Suppressor macrophage (primary cell): ENCODE measurements at places on chromosomes 5 and 9.

GRCh38 chr5:96220610-96221390 lies 212.2 kb downstream of the PCSK1 start:
- peak; percentile 16 for DNase-seq

GRCh38 chr9:129552064-129552463 lies 68.8 kb downstream of the C9orf50 start:
- no peak for DNase-seq

- no peak for DNase-seq
These were observed 700.5 kb upstream of the ZNF608 start for GRCh38 chr5:125446986-125447385.

GRCh38 chr5:128132499-128132898 lies 48.9 kb downstream of the SLC12A2 start:
- DNase-seq, result no peak

DNA sequence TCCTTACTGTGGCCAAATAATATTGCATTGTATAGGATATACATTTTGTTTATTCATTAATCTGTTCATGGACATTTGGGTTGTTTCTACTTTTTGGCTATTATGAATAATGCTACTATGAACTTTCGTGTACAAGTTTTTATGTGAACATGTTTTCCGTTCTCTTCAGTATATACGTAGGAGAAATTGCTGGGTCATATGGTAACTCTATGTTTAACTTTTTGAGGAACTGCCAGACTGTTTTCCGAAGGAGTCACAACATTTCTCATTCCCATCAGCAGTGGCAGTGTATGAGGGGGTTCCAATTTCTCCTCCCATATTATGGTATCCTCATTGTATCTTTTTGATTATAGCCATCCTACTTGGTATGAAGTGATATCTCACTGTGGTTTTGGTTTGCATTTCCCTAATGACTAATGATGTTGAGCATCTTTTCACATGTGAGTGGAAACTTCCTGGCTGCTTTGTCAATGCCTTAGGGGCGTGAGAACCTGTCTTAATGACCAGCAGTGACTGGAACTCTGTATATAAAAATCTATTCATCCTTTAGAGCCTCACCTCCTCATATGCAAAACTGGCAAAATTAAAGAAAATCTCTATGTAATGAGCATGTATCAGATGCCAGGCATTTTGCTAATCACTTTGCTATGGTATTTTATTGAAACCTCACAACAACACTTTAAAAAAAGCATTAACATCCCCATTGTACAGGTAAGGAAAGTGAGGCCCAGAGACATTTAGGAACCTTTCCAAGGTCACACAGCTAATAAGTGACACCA lies 47.8 kb upstream of the TGFBR1 start:
- peak; percentile 58 for DNase-seq

DNA sequence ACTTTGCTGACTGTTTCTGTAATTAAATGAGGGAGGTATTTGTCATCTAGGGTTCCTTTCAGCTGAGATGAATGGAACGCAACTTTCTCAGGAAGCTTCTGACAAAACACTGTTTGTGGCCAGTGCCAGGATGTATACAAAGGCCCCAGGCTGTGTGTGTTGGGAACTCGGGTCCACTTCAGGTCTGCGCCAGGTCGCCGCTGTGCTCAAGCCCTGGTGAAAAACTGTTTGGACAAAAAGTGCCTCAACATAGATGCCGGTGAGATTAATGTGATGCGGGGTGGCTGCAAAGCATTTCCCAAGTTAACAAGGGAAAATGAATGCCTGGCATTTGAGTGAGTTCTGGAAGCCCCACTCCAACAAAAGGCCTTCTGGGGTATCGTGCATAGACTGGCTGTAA lies 156.4 kb downstream of the GABBR2 start:
- no peak for DNase-seq

- DNase-seq, result no peak
These were observed 82.5 kb upstream of the UBTD2 start for GRCh38 chr5:172365948-172366608.

DNA sequence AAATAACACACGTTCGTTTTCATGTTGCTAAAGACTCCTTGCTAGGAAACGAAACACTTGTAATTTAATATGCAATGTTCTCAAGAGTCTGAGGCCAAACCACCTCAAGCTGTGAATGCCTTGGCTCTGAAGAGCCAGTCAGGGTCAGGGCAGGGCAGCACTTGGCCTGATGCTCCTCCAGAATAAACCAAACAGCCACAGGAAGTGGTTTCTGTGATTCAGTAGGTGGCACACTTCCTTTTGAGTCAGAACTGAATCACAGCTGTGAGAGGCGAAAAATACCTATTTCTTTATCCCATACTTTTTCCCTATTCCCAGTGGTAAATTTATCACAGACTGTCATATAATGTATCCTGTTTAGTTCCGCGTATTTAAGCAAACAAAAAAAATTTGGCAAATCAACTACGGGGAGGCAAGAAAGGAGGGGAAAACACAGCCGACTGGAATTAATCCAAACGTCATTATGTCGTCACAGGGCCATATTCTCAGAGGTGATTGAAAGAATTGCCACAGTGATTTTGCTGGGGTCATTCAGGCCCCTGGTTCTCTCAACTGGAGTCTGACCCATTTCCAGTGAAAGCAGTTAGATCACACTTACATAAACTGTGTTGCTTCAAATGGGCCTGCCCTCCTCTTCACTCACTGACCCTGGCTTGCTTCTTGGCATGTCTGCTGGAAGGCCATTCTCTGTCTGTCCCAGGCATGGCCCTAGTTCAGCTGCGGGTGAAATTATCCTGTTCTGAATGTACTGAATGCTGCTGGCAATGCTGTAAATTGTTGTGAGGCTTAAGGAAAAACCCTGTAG lies 71.2 kb downstream of the ARRDC3 start:
- peak; percentile 85 for DNase-seq

GRCh38 chr5:132411304-132412013 lies 41.9 kb downstream of the SLC22A5 start:
- DNase-seq, result peak; percentile 28

- no peak for DNase-seq
These were observed 76.2 kb upstream of the MIER3 start for GRCh38 chr5:57028161-57028560.

- peak; percentile 73 for DNase-seq
These were observed 1.1 kb downstream of the FAT2 start for GRCh38 chr5:151589878-151590570.

DNA sequence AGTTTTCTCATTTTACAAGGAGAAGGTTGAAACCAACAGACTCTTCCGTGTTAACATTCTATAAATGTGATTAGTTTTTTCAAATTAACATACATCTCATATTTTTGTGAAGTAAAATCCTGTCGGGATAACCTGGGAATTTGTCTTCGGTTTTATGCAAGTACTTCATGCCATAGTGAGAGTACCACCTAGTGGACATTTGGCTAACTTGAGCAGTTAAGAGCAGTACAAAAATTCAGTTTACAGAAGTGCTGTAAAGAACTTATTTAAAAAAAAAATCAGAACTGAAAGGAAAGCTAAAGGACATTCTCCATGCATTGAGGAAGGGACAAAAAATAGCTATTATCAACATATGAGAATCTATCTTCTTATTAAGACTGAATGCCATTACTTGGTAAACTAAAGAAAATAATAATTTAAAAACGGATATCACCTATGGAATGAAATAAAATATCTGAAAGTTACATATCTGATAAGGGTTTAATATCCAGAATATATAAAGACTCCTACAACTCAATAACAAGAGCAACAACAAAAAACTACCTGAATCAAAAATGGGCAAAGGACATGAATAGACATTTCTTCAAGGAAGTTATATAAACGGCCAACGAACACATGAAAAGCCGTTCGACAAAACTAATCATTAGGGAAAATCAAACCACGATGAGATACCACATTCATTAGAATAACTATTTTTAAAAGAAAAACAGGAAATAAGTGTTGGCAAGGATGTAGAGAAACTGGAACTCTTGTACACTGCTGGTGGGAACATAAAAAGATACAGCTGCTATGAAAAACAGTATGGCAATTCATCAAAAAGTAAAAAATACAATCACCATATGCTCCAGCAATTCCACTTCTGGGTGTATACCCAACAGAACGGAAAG lies 117.0 kb upstream of the GNA14 start:
- peak; percentile 68 for DNase-seq

DNA sequence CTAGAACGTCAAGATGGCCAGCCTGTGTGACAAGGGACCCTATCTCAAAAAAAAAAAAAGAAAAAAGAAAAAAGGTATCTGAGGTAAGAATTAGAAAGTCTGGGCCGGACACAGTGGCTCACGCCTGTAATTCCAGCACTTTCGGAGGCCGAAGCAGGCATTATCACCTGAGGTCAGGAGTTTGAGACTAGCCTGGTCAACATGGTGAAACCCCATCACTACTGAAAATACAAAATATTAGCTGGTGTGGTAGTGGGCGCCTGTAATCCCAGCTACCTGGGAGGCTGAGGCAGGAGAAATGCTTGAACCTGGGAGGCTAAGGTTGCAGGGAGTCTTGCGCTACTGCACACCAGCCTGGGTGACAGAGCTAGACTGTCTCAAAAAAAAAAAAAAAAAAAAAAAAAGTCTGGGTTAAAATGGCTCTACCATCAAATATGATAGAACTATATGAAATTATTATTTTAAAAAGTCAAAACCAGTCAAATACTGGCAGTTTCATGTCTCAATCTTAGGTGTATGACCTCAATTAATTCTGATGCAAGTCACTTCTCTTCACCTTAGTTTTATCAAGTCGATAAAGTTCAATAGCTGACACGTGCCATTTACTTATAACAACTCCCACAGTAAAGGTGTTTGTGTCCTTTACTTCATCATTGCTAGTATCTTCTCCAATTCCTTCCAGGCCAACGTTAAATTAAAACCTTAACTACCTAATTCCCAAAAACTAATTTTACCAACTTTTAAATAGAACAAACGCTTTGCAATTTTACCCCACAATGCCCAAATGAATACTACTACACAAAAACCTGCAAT lies 1.1 kb downstream of the RPS23 start:
- DNase-seq, result no peak

DNA sequence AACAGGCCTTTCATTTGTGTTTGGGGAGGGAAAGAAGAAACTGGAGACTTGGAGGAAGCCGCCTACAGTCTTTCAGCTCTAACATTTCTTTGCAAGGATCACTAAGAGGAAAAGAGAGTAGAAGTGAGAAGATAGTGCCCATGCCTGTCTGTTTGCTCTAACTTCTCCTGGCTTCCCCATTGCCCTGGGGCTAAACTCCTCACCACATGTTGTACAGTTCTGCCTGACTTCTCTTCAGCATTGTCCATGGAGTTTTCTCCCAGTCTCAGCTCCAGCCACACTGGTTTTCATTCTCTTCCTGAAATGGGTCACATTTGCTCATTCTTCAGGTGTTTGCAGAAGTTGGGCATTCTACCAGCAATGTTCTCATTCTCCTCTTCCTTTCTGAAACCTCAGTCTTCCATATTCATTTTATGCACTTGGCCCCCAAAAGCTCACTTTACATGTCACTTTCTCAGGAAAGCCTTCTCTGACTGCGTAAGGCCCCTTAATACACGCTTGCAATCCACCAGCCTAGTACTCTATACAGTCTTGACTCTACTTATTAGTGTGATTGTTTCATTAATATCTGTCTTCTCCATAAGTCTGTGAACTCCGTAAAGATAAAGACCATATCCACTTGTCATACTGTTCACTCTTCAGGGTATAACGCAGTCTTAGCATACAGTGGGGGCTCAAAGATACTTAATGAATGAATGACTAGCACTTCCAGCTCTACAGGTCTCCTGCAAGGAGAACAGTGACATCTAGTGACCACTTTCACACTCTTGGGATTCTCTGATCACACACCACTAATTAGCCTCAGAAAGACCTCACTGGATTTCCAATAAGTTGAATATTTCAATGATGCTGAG lies 40.2 kb upstream of the TRIM32 start:
- peak; percentile 6 for DNase-seq

DNA sequence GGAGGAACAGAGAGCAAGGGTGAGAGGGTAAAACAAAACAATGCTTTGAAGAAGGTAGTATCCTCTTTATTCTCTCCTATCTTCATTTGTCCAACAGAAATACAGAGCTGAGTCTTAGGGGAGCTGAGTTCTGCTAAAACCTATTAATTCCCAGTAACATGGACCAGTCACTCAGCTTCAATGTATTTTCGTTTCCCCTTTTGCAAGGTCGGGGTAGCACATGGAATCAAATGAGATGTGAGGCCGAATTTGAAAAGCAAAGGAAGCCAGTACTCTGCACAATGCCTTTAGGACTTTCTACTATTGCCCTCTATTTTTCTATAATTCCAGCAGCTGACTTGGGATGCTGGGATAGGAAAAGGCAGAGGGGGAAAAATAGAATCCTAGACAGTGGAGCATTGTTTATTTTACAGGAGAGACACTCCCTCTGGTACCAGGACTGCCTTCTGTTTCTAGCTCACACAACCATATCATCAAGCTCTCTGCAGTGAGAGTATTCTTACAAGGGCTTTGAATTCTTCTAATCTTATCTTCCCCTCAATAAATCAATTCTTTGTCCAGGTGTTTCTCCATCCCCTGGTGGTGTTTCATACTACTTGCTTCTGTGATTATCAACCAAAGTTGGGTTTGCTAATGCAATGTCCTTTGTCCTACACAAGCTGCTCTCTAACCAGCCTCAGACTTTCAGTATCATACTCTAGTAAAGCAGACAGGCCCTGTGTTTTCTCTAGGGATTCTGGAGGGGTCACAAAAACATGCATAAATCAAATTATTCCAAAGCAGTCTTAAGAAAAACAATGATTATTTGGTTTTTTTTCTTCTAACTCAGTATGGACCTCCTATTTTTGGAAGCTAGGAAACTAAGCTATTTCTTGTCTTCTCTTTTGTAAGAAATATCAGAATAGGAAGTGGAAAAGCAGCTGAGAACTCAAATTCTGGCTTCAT lies 341.5 kb downstream of the OSTF1 start:
- no peak for DNase-seq

- DNase-seq, result no peak
These were observed 55.4 kb upstream of the PPARGC1B start for GRCh38 chr5:149674686-149675085.

DNA sequence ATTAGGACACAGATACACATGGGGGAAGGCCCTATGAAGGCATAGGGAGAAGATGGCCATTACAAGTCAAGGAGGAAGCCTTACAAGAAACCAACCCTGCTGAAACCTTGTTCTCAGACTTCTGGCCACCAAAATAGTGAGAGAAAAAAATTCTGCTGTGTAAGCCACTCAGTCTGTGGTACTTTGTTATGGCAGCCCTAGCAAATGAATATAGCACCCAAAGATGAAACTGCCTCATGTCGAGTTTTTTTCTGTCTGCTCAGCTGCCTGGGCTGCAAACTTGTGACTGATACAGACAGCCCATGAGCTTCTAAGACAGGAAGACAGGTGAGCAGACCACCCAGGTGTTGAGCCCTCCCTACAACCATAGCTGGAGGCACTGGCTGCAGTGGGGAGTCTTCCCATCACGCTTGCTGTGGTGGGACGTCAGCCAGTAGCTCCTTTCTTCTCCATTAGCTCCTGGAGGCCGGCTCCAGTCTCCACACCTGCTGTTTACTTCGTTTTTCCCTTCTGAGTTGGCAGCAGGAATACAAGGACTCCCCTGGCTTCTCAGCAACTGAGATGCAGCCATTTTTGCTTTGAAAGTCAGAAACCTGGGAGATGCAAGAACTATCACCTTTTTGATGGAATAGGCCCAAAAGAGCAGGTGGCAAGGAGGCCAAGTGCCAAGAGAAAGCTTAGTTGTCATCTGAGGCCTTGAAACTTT lies 164.9 kb downstream of the SEMA6A start:
- DNase-seq, result no peak
